ENCODE measurements at places on chromosomes 3 and 15.

DNA sequence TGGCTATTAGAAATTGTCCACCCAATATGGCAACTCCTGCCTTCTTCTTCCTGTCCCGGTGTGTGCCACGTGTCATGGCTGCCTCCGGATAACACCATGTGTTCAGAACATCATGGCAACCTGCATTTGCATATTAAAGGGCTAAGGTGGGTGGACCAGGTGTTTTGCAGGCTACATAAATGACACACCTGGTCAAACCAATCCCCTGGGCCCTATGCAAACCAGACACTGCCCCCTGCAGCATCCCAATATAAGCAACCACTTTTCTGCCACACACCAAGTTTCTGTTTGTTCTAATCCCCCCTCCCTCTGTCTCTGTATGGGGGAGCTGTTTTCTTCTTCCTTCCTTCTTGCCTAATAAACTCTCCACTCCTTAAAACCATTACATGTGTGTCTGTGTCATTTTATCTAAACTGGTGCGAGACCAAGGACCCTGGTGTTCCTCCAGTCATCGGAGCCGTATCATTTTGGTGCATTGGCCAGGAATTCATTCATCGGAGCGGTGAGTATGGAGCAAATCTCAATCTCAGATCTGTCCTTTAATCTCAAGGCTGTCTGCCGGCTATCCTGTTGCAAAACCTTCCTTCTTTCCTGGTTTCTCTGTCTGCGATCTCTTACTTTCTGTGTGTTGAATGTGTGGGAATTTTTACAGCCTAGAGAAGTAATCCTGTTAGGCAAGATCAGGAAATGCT, 44.5 kb downstream of the NCEH1 start:
- peak; percentile 68 for DNase-seq

DNA sequence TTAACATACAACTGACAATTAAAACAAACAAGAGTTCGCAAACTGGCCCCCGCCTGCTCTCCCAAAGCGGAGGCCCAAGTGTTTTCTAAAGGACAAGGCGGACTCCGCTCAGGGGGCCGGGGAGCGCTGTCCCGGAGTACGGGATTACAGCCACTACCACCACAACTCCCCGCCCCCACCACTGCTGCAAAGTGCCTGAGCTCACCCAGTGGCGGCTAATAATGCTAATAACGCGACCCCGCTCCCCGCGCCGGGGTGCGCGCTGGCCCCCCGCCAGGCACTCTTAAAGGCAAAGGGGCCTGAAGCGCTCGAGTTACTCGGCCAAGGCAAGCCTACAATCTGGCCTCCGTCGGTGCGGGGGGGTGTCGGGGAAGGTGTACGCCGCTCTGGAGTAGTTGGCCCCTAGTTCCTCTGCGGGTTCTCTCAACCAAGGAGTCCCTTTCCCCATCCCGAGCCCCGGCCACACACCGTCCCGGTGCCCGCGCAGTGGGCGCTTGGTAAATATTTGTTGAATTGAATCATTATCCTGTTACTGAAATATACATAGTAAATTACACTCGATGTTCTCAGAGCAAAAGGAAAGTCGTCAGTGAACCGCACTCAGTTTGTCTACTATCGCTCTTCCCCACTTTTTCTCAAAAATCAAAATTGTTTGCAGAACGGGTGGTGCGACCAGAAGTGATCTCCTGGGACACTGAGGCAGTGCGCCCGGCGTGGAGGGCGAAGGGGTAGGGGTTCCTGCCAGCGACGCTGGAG, 827 bp downstream of the WNT5A start:
- peak; percentile 55 for DNase-seq

GRCh38 chr3:127786353-127787070, 35.8 kb downstream of the MGLL start:
- DNase-seq, result no peak

GRCh38 chr3:170585937-170586310, at the start of gene SLC7A14:
SLC7A14 (minus strand) TSS chr3:170586075; CDS start chr3:170526936, 59,139 bp downstream.
- no peak for DNase-seq

DNA sequence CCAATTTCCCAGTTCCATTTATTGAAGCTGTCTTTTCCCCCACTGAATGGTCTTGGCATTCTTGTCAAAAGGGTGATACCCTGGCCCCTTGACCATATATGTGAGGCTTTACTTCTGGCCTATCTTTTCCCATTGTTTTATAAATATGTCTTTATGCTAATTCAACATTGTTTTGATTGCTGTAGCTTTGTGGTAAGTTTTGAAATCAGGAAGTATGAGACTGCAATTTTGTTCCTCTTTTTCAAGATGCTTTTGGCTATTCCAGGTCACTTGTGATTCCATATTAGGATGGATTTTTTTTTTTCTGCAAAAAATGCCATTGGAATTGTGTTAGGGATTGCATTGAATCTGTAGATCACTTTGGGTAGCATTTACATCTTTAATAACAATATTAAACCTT, 141.2 kb upstream of the MANF start:
- DNase-seq, result no peak
